ENCODE measurements at places on chromosomes 1 and 21.
A peak's percentile ranks its signal among the peaks of the same experiment; 100 is the strongest.

- no peak for DNase-seq
These were observed 169.0 kb downstream of the SMYD3 start for GRCh38 chr1:246338098-246338497.

DNA sequence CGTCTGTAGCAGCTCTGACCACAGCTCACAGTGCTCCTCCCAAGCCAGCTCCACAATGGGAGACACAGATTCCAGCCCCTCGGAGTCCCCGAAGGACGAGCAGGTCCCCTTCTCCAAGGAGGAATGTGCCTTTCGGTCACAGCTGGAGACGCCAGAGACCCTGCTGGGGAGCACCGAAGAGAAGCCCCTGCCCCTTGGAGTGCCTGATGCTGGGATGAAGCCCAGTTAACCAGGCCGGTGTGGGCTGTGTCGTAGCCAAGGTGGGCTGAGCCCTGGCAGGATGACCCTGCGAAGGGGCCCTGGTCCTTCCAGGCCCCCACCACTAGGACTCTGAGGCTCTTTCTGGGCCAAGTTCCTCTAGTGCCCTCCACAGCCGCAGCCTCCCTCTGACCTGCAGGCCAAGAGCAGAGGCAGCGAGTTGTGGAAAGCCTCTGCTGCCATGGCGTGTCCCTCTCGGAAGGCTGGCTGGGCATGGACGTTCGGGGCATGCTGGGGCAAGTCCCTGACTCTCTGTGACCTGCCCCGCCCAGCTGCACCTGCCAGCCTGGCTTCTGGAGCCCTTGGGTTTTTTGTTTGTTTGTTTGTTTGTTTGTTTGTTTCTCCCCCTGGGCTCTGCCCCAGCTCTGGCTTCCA lies 22.9 kb upstream of the VPS13D start:
- DNase-seq = no peak

DNA sequence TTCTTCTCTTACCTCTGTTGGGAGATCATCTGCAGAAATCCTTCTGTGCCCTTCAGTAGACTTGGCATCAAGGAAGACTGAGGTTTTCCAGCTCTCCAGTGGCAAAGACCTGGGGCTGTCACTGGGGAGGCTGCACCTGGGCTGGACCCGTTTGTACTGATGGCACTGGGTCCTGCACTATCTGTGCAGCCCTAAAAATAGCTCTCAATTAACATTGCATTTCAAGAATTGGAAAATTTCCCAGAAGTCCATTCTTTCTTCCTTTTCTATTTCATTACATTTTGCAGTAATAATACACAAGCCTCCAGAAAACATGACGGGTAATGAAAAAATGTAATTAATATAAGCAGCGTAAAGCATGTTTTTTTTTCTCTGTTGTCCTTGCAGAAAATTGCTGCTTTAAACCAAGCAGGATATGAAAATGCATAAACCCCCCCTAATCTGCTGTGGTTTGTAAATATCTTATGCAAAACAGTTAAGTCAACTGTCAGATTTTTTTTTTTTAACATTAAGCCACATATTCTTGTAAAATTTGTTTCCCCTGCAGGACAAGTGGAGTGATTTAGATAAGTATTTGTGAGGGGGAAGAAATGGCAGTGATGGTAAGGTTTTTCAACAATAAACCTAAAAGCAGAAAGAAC lies 64.9 kb downstream of the LMO4 start:
- DNase-seq = no peak

- DNase-seq = no peak
These were observed 39.1 kb upstream of the PRSS38 start for GRCh38 chr1:227776331-227776771.

DNA sequence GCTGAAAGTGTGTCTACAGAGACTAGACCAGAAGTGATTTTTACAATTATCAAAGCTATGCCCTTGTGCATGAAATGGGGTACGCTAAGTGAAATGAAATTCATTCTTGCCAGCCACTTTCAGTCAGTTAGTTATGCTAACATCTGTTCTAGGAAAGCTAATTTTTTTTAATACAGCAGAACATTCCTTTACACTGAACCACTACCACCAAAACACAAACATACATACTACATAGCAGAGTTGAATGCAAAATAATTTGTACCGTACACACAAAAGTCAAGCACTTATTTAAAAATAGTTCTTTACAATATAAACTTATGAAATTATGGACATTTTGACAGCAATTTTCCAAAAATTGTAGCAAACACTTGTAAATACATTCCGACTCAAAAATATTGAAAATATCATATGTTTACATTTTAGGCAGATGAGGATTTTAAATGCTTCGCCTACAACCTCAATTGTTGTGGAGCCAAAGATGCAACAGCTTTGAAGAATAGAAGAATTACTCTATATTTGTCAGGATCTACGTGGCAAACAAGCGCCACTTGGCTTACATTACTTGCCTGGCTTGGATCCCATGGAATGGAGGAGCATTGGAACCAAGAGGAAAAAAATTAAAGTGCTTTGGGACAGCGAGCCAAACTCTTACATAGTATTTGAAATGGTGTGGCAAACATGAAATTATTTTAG lies 30.6 kb downstream of the WLS start:
- no peak for DNase-seq

DNA sequence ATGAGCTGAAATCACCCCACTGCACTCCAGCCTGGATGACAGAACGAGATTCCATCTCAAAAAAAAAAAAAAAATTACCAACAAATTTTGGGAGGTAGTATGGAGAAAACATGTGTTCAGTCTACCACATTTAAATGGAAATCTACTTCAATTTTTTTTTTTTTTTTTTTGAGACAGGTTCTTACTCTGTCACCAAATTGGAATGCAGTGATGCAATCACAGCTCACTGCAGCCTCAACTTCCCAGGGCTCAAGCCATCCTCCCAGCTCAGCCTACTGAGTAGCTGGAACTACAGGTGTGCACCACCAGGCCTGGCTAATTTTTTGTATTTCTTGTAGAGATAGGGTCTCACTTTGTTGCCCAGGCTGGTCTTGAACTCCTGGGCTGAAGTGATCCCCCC lies 82.1 kb downstream of the GFI1 start:
- no peak for DNase-seq

DNA sequence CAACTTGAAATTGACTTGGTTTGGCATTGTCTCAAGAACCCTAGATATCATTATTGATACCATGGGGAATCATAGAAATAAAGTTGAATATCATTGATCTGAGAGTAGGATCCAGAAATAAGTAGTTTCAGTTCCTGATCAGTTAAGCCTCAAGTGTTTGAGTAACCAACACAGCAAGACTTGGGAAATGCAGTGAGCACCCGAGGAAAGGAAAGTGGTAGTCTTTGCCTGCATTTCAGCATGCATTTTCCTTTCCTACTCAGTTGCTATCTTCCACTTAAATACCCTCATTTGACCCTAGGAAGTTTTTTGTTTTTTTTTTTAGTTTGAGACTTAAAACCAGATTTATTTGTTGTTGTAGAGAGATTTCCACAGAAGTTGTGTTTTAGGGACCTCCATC lies 18.9 kb downstream of the CLEC20A start:
- DNase-seq = no peak

- DNase-seq = no peak
These were observed 6.7 kb downstream of the AZIN2 start for GRCh38 chr1:33087677-33088076.

DNA sequence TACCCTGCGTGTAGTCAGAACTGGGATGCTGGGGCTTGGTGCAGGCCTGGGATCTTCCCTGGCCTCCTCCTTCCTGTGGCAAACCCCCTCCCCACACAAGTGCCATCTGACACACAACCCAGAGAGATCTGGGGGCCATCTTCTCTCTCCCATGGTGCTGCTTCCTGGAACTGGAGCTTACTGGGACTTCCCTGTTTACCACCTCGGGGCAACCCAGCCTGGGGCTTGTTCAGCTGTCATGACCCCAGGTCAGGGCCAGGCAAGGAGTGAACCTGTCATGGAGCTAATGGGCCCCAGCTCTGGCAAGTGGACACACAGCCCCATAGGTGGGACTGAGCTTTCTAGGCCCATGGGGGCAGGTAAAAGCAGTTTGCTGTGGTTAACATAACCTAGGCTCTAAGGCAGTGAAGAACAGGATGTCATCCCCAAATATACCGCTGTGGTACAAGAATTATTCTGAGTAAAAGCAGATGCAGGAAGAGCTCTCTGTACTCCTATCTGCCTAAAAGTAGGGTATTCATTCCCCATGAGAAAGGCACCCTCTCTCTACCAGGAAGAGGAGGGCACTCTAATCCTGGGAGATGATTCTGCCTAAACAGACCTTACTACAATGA lies 2.4 kb downstream of the TRIM11 start:
- no peak for DNase-seq

DNA sequence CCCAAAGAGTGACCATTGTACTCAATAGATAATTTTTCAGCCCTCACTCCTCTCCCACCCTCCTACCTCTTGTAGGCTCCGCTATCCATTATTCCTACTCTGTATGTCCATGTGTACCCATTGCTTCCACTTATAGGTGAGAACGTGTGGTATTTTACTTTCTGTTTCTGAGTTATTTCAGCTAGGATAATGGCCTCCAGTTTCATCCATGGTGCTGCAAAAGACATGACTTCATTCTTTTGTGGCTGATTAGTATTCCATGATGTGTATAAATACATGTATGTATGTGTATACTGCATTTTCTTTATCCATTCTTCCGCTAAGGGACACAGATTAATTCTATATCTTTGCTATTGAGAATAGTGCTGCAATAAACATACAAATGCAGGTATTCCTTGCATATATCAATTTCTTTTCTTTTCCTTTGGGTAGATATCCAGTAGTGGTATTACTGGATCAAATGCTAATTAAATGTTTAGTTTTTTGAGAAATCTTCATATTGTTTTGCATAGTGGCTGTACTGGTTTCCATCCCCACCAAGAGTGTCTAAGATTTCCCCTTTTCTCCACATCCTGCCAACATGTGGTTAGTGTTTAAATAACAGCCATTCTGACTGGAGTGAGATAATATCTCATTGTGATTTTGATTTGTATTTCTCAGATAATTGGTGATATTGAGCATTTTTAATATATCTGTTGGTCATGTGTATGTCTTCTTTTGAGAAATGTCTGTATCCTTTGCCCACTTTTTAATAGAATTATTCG lies 4.9 kb downstream of the LY9 start:
- no peak for DNase-seq

GRCh38 chr1:188281921-188282320 lies 1453.2 kb downstream of the PLA2G4A start:
- no peak for DNase-seq

DNA sequence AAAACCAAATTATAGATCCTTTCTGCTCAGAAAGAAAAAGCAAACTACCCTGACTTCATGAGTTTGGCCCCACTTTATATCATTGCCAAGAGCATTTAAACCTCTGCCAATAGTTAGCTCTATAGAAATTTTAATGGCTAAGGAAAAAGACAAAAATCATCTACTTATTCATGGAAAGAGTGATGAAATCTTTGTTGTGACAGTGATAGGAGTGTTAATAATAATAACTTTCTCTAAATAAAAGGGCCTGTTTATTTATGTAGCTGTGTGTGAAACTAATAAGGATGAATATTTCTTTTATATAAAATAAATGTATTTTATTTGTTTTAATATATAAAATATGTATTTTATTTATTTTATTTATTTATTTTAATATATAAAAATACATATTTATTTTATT lies 6.4 kb downstream of the CHODL start:
- DNase-seq = no peak

DNA sequence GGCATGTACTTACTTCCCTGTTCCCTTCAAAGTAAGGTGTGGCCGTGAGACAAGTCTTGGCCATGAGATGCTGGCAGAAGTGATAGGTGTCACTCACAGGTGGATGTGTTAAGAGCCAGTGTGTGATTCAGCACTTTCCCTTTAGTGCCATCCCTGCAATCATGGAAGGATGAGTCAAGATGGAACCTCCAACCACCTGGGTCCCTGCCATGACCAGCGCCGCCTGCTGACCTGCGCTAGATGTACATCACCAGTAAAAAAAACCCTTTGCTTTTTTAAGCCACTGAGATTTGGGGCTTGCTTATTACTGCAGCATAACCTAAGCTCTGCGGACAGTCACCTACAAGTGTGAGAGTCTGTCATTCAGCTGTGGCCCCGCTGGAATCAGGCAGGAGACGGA lies 71.7 kb downstream of the TOMM20 start:
- no peak for DNase-seq

DNA sequence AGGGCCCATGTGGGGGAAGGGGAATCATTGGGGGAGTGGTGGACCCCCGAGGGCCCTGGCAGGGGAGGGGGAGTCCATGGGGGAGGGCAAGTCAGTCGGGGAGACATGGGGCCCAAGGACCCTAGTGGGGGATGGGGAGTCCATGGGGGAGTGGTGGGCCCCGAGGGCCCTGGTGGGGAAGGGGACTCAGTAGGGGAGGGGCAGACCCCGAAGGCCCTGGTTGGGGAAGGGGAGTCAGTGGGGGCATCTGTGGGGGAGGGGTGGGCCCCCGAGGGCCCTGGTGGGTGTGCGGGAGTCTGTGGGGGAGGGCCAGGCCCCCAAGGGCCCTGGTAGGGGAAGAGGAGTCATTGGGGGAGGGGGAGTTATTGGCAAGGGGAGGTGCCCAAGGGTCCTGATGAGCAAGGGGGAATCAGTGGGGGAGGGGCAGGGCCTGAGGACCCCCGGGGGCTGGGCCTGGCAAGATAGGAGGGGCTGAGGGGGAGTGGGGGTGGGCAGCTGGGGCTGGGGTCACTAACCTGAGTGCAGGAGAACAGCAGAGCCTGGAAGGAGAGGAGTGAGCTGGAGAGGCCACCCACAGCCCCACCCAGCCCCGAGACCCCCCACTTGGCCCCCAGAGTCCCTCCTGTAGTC lies 2.1 kb downstream of the MXRA8 start:
- no peak for DNase-seq

DNA sequence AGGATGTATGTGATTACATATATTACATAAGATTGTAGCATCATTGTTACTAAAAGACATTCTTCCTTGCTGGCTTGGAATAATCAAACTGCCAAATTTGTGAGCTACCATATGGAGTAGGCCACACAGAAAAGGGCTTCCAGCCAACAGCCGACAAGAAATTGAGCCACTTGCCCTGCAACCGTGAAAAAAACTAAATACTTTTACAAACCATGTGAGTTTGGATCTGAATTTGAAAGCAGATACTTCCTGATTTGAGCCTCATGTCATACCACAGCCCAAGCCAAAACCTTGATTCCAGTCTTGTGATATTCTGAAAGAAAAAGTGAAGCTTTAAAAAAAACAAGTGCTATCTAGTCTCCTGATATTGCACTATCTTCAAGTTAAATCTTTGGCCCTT lies 55.6 kb upstream of the PRMT6 start:
- no peak for DNase-seq

GRCh38 chr1:99850459-99851291 lies 514 bp downstream of the AGL start:
- no peak for DNase-seq

- no peak for DNase-seq
These were observed 88.9 kb downstream of the DYRK1A start for GRCh38 chr21:37455504-37455911.

GRCh38 chr1:44678626-44679025 lies 4.1 kb downstream of the ARMH1 start:
- DNase-seq = no peak

GRCh38 chr1:13798120-13798519 lies 98.1 kb downstream of the PRDM2 start:
- DNase-seq = no peak

- DNase-seq = peak; percentile 21
These were observed 20.9 kb upstream of the HSPA13 start for GRCh38 chr21:14403681-14404318.

Data from NCI-H1694 treated with DMSO at 0.1 percent for 48 hours (cell line).